ENCODE measurements at places on chromosomes 5 and 9. TPM values are rescaled to one million over a fixed set of nuclear protein-coding genes. Genes with fewer than 3 reads are reported as not detected.

SLC6A3 gene
- 0.23 TPM for total RNA-seq

GRCh38 chr9:135253305-135254004 is 166.0 kb downstream of the OLFM1 start:
- no peak overlapping the region for H3K4me3 ChIP-seq
- DNase-seq: no peak
- no peaks in the 10 kb centered on the region for H3K4me1 ChIP-seq
- H3K36me3 ChIP-seq: no peaks in the 10 kb centered on the region
- no peak overlapping the region for H3K27ac ChIP-seq

GRCh38 chr5:137490591-137490990 is 8.5 kb downstream of the SPOCK1 start:
- H3K27me3 ChIP-seq: no peaks in the 10 kb centered on the region
- no peak overlapping the region for H3K27ac ChIP-seq
- no peak overlapping the region for H3K4me3 ChIP-seq
- no peak for DNase-seq
- H3K4me1 ChIP-seq: no peaks in the 10 kb centered on the region
- H3K36me3 ChIP-seq: no peaks in the 10 kb centered on the region

DNA sequence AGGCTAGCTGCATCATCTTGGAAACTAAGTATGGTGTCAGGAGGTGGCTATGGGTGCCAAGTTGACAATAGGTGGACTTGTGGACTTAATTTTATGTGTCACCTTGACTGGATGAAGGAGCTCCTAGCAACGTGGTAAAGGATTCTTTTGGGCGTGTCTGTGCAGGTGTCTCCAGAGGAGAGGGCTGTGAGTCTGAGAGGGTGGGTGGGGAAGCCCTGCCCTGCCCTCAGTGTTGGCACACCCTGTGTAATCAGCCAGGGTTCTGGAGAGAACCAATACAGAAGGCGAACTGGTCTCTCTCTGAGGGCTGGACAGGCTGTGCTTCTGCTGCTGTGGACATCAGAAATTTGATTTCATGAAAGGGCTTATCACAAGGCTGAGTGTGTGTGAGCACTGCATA is 61.0 kb downstream of the GTF3C4 start:
- no peak for DNase-seq
- H3K4me1 ChIP-seq: peaks cover 33% of the 10 kb centered on the region
- H3K36me3 ChIP-seq: no peaks in the 10 kb centered on the region
- no peaks in the 10 kb centered on the region for H3K27me3 ChIP-seq
- no peak overlapping the region for H3K4me3 ChIP-seq
- H3K27ac ChIP-seq: no peak overlapping the region

WDR31 gene
- 0.79 TPM for total RNA-seq

Data from SJCRH30 (cell line).